ENCODE measurements at places on chromosomes 3 and 15. TPM values are rescaled to one million over a fixed set of nuclear protein-coding genes. Genes with fewer than 3 reads are reported as not detected.

The TMEM207 gene
- not detected for polyA plus RNA-seq

The SLC24A5 gene
- 1.9 TPM for polyA plus RNA-seq

The EFL1 gene
- polyA plus RNA-seq = 15.0 TPM

The CLSTN2 gene
- polyA plus RNA-seq = 20.7 TPM

The LIPC gene
- 0.30 TPM for polyA plus RNA-seq

The MESP2 gene
- polyA plus RNA-seq = 0.71 TPM

The PTX3 gene
- polyA plus RNA-seq = 9.3 TPM

The CXCR6 gene
- 0.14 TPM for polyA plus RNA-seq

The SI gene
- polyA plus RNA-seq = 0.05 TPM

The DYNLT2B gene
- polyA plus RNA-seq = 76.7 TPM

The KBTBD13 gene
- not detected for polyA plus RNA-seq

The GOLGA8J gene
- 0.90 TPM for polyA plus RNA-seq

The LRRC3B gene
- 59.7 TPM for polyA plus RNA-seq

The PPM1L gene
- 30.6 TPM for polyA plus RNA-seq

The COPG1 gene
- 135 TPM for polyA plus RNA-seq

The IGDCC3 gene
- 17.0 TPM for polyA plus RNA-seq

The OR5K2 gene
- polyA plus RNA-seq = not detected

The SUCLG2 gene
- 23.4 TPM for polyA plus RNA-seq

GRCh38 chr15:98884894-98885293 is 122.7 kb downstream of the PGPEP1L start:
- DNase-seq = no peak

DNA sequence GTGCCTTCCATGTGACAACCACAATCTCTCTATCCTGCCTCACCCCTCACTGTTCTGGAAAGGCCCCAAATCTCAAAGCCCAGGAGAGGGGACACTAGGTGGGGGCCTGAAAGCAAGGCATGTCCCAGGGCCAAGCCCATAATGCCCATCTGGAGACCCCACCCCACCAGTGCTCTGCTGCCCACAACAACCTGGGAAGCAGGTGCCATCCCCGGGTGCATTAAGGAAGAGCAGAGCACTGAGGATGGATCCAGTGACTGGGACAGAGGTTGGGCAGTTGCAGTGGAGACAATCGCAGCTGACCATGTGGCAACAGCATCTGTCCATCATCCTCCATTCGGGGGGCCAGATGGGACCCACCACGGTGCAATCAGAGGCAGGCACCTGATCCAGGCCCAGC is 106.2 kb upstream of the PRR20G start:
- DNase-seq = no peak

DNA sequence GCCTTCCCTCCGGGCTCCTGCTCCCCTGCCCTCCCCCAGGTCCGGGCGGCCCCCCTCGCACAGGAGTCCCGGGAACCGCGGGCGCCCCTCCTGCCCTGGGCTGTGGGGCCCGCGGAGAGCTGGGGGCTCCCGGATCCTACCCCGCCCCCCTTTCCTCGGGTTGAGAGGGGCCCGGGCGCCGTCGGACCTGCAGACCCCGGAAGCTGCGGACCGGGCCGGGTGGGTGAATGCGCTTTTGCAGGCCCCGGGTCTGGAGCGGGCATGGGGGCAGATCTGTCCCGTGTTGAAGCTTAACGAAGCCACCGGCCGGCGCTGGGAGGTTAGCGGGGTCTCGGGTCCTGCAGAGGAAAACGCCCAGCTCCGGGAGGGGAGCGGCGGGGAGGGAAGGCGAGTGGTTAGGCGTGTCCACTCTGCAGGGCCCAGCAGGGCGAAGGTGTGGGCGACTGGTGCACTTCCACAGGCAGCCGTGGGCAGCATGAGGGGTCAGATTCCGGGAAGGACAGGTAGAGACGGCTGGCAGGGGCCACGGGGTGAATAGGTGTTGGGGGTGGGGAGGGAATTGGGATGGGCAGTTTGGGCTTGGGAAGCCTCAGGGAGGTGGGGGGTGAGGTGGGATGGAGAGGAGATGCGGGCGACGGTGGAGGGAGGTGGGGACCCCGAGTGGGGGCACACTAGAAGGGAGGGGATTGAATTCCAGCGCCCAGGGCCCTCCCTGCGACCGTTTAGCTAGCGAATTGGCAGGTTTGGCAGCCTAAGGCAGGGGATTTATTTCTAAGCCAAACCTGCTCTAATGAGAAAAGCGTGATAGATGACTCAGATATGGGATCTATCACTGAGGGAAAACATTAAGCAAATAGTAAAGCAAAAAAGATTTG is 635 bp downstream of the CD276 start:
- DNase-seq = peak; percentile 20

DNA sequence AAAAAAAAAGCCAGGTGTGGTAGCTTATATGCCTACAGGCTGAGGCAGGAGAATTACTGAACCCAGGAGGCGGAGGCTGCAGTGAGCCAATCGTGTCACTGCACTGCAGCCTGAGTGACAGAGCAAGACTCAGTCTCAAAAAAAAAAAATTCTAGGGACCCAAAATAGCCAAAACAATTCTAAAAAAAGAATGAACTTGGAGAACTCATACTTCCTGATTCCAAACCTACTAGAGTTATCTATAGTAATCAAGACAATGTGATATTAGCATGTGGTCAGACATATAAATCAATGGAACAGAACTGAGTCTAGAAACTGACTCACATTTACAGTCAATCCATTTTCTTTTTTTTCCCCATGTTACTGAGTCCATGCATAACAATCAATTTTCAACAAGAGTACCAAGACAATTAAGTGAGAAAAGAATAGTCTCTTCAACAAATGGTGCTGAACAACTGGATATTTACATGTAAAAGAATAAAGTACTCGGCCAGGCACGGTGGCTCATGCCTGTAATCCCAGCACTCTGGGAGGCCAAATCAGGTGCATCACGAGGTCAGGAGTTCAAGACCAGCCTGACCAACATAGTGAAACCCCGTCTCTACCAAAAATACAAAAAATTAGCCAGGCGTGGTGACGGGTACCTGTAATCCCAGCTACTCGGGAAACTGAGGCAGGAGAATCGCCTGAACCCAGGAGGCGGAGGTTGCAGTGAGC is 11.9 kb downstream of the PRKAR2A start:
- DNase-seq = no peak

GRCh38 chr3:43394041-43394554 is 107.8 kb downstream of the SNRK start:
- DNase-seq = peak; percentile 53

DNA sequence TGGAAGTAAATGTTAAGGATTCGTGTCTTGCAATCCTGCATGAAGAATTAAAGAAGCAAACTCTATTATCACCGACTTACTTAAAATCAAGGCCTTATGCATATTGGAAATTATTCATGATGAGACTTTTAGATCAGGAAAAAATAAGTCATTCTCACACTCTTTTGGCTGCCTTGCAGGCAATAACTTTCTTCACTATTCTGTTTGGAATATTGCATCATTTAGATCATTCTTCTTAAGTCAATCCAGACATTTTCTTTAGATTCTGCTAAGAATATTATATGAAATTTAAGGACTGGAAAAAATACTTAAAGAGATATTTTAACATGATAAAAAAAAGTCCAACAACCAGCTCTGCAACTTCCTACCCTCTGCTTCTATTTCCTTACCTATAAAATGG is 245.4 kb downstream of the LRRN1 start:
- DNase-seq = no peak

DNA sequence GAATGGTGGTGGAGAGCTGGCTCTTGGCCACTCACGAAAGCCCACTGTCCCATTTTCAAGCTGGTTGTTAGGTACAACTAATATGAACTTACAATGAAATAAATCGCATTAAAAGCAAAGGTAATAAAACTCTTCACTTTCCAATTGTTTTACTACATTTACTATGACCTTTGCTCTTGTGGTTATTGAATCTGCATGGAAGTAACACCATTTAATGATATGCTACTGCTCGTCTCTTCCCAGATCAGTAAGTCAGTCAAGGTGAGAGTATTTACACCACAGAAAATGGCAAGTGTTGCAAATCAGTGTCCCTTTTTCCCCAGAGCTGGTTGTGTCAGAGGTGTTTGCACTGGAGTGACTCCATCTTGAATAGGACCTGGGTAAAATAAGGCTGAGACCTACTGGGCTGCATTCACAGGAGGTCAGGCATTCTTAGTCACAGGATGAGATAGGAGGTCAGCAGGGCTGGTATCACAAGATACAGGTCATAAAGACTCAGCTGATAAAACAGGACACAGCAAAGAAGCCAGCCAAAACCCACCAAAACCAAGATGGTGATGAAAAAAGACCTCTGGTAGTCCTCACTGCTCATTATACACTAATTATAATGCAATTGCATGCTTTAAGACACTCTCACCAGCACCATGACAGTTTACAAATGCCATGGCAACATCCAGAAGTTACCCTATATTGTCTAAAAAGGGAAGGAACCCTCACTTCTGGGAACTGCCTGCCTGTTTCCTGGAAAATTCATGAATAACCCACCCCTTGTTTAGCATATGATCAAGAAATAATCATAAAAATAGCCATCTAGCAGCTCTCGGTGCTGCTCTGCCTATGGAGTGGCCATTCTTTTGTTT is 57.6 kb downstream of the FRMD4B start:
- DNase-seq = no peak

- DNase-seq = no peak
Observed at GRCh38 chr3:42301446-42302175, 35.6 kb upstream of the CCK start.

DNA sequence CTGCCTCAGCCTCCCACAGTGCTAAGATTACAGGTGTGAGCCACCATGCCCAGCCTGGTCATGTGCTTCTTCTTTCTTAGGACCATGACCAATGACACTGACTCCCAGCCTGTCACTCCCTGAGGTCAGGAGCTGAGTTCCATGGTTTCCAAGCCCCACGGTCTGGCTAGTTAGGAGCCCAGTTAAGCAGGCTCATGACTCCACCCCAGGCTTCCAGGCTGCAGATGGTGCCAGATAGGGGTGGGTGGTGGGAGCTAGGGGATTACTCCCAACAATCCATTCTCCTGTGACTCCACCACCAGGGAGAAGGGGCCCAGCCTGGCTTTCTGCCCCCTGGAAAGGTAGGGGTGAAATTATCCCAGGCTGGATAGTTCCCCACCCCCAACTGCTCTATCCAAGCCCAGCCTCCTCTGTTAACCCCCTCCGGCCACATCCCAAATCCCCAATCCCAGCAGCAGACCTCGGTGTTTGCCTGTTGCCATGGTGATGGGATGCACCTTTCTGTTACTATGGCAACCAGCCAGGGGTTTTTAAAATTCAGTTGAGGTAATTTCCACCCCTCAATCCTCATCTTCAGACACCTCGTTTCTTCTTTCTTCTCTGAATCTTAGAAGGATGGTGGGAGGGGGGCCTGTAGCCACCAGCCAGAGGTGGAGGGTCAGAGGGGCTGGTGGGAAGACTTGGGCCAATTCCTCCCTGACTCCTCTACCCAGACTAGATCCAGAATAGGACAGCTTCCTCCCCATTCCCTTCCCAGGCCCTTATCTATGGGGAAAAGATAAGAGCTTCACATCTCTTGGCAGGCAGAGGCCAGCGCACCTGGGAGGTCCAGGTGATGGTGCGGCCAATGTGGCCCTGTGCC is 22.5 kb upstream of the SEMA3F start:
- DNase-seq = peak; percentile 92

GRCh38 chr3:187689984-187690383 is 12.4 kb downstream of the RTP2 start:
- no peak for DNase-seq

DNA sequence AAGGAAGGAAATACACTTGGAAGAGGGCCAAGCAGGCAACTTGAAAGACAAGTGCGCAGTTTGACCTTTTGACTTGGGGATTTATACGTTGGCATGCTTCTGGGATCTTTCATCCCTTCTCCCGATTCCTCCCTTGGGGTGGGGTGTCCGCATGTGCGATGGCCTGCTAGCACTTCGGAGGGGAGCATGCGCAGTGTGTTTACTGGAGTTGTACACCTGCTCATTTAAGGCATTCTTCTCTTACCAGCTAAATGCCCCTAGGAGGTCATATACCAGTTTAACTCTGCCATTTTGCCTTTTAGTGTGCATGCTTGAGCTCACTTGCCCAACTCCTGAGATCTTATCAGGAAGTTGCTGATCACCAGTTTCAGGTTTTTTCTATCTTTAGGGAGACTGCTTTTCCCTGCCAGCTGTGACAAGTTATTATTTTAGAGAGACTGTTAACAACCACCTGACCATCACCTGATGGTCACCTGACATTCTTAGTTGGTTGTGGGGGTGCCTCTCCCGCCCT is 63.5 kb downstream of the BFSP2 start:
- DNase-seq = no peak

GRCh38 chr15:66715720-66716655 is 14.0 kb downstream of the SMAD6 start:
- no peak for DNase-seq

DNA sequence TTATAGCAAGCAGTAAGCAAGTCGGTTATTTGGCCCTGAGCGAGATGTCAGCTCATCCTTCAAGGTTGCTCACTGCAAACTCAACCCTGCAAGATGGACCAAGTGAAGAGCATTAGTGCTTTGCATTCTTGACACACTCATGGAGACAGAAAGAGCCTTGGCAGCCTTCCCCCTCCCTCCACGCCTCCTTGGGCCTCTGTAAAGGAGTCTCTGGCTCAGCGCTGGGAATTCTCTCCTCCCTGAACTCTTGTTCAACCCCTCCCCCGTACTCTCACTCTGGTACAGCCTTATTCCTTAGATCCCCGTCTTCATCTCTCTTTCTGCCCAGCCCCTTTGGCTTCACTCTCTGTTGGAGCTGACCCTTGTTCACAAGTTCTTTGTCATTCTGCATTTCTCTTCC is 2.2 kb upstream of the CX3CR1 start:
- peak; percentile 60 for DNase-seq

- DNase-seq = no peak
Observed at GRCh38 chr15:69253156-69253555, 45.6 kb upstream of the PAQR5 start.

- peak; percentile 1 for DNase-seq
Observed at GRCh38 chr3:158671821-158672214, 630 bp downstream of the LXN start.

GRCh38 chr3:102025606-102026270 is 176.4 kb downstream of the NFKBIZ start:
- no peak for DNase-seq

DNA sequence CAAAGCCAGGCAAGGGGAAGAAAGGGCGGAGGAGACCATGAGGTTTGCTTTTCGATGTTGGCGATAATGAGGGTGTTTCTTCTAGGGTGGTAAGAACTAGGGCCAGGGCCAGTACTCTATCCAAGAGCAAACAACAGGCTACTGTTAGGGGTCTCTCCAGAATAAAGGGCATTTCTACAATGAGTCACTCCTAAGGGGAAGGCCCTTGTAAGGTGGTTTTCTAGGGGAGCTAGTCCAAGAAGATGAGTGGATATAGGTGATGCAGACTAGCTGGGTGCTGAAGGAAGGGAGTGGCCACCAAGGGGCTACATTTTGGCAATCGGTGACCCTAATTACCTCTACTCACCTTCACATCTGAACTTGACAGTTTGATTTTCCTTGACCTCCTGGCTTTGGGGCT is 148.5 kb upstream of the HACD2 start:
- DNase-seq = no peak

DNA sequence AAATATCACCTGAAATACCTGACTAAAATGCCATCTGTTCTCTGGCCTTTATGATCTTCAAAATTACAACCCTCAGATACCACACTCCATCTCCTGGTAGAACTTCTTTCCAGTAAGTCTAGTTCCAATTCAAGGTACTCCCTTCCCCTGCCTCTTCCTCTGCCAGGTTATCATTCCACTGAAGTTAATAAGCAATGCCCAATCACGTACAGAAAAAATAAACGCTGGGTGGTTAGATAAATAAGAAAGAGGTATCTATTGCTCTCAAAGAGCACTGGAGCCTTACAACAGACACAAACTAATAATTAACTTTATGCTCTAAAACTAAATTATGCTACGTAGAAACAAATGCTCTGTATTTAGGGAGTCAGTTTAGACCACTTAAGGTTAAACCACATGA is 112.5 kb downstream of the MYO9A start:
- DNase-seq = no peak
